ENCODE measurements at places on chromosomes 4 and X.

GRCh38 chr4:17719106-17719505, 62.3 kb downstream of the FAM184B start:
- no peak for DNase-seq

DNA sequence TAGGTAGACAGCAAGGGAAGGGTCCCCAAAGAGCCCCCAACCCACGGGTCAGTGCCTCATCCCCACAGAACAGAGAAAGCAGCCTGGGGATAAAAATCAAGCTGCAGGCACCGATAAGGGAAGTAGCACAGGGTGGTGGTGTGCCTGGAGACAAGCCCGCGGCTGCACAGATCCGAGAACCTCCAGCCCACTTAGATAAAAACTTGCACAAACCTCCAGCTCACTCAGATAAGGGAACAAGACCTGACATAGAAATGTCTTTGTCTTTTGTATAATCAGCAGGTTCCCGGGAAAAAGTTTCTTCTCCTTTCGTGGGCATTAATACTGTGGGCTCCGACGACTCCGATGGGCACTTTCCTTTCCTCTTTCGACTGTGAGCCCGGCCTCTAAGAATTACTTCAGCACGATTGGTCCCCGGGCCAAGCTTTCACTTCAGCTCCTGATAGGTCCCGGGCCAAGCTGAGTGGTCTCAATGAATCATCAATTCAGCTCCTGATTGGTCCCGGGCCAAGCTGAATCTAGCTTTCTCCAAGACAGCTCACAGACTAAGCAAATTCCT, 32.4 kb downstream of the PRDX4 start:
- peak; percentile 37 for DNase-seq

DNA sequence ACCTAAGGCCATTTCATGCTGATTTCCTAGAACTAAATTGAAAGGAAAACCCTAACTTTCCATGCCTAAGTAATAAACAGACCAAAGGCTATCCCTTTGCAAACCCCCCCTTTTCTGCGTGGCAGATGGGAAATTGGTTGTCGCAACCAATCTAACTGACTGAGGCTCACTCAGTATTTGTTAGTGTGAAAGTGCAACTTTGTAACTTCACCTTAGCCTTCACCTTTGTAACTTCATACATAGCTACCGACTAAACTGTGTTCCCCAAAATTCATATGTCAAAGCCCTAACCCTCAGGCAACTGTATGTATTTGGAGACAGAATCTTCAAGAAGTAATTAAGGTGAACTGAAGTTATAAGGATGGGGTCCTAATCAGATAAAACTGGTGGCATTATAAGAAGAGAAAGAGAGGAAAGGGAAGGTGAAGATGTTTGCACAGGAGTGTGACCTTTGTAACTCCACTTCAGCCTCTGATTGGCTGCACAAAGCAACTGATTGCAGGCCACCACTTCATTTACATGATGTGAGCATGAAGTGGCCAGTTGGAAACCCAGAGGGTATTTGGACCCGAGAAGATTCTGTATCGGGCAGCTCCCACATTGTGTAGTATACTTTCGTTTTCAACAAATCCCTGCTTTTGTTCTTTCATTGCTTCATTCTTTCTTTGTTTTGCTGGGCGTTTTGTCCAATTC, 4.9 kb upstream of the TMEM33 start:
- no peak for DNase-seq

- no peak for DNase-seq
Measured at GRCh38 chrX:150841456-150842197, 56.8 kb downstream of the CD99L2 start.

- DNase-seq, result no peak
Measured at GRCh38 chr4:11894977-11895376, 466.3 kb upstream of the HS3ST1 start.

- DNase-seq, result no peak
Measured at GRCh38 chr4:74005528-74005927, 7.1 kb upstream of the CXCL5 start.

DNA sequence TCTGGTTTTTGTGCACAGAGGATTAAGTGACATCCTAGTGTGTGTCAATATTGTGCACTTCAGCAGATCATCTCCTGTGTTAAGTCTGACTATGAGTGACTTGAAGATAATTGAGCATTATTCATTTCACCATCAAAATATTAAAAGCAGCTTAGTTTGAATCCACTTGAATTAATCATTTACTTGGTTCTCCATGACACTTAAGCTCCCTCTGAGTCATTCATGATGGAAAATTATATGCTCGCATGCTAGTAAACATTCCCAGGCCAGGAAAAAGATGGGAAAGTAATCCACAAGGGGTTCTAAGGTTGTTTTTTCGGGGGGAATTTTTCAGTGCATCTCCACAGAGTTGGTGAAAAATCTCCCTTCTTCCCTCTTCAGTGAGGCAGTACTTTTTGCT, 97.2 kb upstream of the EOLA2 start:
- DNase-seq, result no peak

GRCh38 chrX:100719139-100719538, 12.8 kb downstream of the SYTL4 start:
- no peak for DNase-seq

DNA sequence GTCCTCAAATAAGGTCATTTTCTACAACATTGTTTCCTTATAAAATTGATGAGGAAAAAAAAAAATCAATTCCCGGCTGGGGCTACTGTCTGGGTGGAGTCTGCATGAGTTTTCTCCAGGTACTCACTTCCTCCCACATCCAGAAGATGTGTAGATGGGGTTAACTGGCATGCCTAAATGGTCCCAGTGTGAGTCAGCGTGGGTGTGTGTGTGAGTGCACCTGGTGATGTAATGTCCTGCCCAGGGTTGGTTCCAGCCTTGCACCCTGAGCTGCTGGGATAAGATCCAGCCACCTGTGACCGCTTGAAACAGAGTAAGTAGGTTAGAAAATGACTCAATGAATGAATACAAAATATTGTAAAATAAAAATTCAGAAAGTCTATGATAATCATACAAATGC, 11.1 kb downstream of the USP26 start:
- DNase-seq, result no peak

GRCh38 chr4:167614866-167615265, 380.6 kb upstream of the SPOCK3 start:
- DNase-seq, result no peak

- no peak for DNase-seq
Measured at GRCh38 chr4:40525752-40526598, 103.7 kb downstream of the RBM47 start.

- DNase-seq, result no peak
Measured at GRCh38 chrX:108332281-108332680, 105.9 kb downstream of the COL4A6 start.

GRCh38 chr4:85113706-85114105, 147.2 kb upstream of the WDFY3 start:
- DNase-seq, result no peak

GRCh38 chr4:176308441-176308840, 11.3 kb upstream of the SPCS3 start:
- DNase-seq, result no peak

DNA sequence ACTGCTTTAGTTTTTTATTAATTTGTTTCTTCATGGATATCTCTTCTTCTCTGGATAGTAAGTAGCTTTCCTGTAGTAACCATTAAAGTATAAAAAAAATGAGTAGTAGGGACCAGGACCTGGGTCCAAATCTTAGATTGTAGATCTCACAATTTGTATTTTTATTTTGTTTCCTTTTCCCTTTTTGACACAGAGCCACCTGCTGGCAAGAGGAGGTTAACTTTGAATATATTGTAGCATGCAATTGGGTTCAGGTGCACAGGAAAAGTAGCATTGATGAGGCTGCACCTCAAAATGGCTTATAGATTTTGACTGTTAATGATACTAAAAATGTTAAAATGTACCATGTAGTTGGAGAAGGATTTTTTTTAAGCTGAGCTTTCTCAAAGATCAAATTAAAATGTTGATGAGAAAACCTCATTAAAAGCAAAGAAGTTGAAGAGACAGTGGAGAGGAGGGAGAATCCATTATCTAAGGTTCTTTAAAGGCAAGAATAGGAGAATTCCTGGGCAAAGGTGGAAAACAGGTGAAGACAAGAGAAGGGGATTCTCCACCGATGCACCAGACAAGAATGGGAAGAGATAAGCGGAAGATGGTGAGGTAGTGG, 48.3 kb upstream of the HPGDS start:
- DNase-seq, result no peak
